NCI-H82 (cell line): ENCODE measurements at places on chromosomes 3 and 15.

- DNase-seq: no peak
Observed at GRCh38 chr15:36550650-36551049, 28.8 kb upstream of the CDIN1 start.

GRCh38 chr15:92906563-92907081 lies 6.5 kb downstream of the CHD2 start:
- no peak for DNase-seq

DNA sequence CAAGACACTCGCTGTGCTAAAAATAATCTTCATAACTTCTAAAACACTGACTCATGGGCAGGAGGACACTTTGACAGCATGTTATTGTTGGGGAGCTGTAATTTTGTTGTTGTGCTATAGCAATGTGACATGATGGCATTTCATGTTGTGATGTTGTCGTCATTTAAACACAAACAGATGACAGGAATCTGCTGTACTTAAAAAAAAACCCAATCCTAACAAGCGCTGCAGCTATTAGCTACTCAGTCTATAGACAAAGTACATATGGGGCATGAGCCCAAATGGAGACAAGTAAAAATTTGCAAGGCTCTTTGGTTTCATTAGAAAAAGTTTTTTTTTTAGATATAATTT lies 828 bp upstream of the ATOSA start:
- no peak for DNase-seq

GRCh38 chr15:99250494-99250856 lies 806 bp upstream of the LRRC28 start:
- no peak for DNase-seq

DNA sequence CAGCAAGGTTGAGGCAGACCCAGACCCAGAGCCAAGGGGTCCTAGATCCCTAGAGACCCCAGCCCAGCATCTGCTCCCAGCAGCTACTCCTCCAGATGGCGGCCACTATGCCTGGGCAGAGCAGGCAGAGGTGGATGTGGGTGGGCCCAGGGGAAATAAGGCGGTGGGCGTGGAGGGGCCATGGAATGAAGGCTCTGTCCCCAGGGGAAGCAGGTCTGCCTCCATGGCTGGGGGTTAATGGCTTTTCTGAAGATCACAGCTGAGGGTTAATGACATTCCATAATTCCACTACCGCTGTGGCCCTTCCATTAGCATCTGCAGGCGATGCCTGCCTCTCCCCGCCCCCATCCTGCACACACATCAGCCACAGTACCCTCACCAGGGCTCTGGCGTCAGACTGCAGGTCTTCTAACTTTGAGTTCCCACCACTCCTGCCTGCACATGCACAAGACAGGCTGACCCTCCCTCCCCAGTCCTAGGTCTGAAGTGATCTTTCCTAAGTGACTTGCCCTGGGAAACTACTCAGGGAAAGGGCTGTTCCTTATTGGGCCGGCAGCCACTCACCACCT lies 41.2 kb downstream of the CCDC33 start:
- DNase-seq: peak; percentile 34

- DNase-seq: no peak
Observed at GRCh38 chr3:190580417-190580816, 66.5 kb downstream of the IL1RAP start.

GRCh38 chr15:77475898-77476297 lies 55.2 kb downstream of the HMG20A start:
- peak; percentile 83 for DNase-seq

DNA sequence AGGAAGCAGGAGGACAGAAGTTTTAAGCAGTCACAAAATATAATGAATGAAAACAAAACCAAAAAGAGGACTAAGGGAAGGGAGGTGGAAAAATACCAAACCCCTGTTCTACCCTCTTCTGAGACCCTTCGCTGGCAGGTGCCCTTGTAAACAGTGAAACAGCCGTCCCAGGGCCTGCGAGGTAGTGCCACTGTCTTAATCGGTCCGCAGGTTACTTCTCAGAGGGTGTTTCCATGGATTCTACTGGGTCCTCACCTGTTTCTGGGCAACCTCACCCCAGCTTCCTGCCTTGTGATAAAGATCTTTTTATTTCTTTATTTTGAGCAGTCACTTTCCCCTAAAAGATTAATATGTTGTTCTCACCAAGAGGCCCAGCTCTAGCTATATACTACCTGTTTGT lies 65.3 kb downstream of the SLC30A4 start:
- DNase-seq: no peak

DNA sequence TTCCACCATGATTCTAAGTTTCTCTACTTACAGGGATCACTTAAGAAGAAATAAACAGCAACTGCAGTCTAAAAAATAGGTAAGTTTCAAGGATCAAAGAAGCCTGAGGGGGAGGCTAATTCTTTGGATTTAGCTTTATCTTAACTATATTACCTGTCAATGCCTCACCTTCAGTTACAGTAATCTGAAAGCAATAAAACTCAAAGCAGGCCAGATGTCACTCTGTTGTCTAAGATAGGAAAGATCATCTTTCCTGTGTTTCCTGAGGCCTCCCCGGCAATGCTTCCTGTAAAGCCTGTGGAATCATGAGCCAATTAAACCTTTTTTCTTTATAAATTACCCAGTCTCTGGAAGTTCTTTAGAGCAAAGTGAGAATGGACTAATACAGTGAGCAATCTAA lies 60.2 kb downstream of the NPTN start:
- peak; percentile 67 for DNase-seq

- DNase-seq: no peak
Observed at GRCh38 chr15:50873935-50874361, 34.5 kb upstream of the AP4E1 start.

- peak; percentile 23 for DNase-seq
Observed at GRCh38 chr3:129038121-129038855, 22.3 kb upstream of the GP9 start.

DNA sequence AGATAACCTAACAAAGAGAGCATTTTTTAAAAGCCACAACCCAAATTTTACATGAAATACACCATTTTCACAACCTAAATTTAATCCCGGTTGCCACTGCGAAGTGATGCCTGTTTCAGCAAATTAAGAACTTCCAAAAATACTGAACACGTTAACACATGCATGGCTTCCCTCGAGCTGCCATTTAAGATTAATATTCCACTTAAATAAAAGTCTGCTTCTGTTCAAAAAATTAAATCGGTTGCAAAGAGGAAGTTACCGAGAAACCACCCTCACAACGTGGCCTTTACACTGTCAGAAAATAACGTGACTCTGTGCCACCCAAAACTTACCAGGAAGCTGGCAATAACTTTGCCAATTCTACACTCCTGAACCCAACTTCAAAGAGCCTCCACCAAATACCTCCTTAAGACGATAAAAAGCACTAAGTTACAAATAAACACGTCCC lies 1.2 kb downstream of the TBL1XR1 start:
- peak; percentile 61 for DNase-seq

DNA sequence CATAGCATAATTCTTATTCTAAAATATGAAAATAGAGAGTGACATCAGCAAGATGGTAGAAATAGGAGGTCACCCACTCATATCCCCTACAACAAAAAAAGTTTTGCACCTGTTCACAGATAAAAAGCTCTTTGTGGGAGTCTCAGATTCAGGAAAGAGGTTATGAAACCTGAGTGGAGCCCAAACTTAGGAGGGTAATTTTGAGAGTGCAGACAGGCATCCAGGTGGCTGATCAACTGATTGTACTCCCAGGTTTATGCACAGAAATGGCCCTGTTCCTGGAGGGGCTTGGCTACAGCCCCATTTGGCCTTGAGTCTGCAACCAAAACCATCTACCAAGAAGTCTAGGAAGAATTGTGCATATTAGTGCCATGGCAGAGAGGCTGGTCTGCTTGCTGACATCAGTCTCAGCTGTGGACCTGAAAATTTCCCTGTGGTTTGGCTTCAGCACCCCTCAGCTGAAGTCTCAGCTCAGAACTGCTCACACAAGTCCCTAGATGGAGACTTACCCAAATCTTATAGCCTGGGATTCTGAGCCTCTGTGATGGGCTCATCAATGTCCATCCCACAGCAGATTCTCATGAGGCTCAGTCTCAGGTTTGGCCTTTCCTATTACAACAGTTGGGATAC lies 291.6 kb downstream of the IL20RB start:
- no peak for DNase-seq

DNA sequence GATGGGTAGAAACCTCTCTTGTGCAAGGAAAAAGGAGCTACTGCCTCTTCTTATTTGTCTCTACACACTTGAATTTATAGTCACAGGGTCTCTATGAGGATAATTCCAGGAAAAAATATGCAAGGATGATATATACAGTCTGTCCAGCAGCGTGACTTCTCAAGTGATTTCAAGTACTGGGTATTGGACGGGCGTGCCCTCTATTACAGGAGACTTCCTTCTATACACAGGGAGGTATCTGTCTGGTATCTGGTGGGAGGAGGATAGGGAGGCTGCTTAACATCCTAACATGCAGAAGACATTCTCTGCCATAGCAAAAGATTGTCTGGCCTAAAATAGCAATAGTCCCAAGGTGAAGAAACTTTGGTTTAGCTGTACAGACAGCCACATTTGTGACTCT lies 146.1 kb downstream of the TPRG1 start:
- DNase-seq: no peak

- DNase-seq: peak; percentile 89
Observed at GRCh38 chr15:82641129-82641798, 5.9 kb downstream of the CPEB1 start.

GRCh38 chr3:53709860-53710674 lies 136.2 kb downstream of the CHDH start:
- DNase-seq: peak; percentile 83

DNA sequence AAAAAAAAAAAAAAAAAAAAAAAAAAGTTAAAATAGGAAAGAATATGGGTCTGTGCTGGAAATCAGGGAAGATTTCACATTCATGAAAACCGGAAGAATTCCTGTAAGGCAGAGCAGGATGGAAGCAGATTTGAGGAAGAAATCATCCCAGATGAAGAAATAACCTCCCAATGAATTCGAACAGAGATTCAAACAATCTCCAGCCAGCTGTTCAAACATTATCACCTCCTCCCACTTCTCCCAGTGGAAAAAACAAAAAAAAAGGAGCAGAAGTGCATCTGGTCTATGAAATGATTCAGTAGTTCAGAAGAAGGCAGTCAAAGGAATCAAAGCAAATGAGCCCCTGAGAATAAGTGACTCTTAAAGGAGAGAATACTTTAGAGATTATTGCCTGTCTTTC lies 33.1 kb downstream of the CP start:
- no peak for DNase-seq

GRCh38 chr3:198030726-198031125 lies 70.7 kb downstream of the LMLN start:
- DNase-seq: no peak

DNA sequence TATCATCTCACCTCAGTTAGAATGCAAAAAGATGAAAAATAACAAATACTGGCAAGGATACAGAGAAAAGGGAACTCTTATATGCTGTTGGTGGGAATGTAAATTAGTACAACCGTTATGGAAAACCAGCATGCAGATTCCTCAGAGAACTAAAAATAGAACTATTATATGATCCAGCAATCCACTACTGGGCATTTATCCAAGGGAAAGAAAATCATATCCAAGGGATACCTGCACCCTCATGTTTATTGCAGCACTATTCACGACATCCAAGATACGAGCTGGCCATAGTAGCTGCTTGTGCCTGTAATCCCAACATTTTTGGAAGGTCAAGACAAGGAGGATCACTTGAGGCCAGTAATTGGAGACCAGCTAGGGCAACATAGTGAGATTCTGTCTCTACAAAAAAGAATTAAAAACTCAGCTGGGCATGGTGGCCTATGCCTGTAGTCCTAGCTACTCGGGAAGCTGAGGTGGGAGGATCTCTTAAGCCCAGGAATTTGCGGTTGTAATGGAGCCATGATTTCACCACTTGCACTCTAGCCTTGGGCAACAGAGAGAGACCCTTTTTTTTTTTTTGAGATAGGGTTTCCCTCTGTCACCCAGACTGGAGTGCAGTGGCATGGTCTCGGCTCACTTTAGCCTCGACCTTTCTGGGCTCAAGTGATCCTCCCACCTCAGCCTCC lies 26.6 kb downstream of the USP50 start:
- no peak for DNase-seq

DNA sequence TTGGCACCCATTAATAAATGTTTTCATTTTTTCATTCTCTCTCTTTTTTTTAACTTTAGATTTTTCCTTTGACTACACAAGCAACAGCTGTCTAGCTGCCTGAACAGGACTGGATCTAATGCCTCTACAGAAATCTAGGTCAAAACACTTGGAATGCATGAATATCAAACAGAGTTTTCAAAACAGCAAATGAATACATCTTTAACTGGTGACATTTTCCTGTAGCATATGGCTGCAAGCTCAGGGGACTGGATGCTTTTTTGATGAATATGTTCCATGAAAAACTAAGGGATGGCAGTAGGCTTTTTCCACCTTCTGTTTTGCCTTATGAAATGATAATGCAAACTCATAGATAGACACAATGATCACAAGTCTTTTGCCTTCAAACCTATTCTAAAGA lies 661.7 kb downstream of the MCTP2 start:
- no peak for DNase-seq

DNA sequence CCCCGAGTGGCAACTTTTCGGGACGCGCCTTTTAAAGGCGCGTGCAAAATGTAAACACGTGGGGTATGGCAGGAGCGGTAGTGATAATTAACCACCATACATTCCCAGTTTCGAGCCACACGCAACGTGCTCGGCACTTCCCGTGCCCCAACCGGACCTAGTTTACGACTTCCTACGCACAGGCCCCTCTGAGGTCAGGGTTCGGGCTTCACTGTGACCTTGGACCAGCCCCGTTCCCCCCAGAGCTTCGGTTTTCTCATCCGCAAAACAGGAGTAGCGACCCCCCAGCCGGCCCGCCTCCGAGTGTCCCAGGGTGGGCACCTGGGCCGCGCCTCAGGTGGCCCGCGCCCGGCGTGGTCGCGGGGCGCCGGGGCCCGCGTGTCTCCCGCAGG lies 451 bp downstream of the CHCHD4 start:
- DNase-seq: peak; percentile 62

- peak; percentile 32 for DNase-seq
Observed at GRCh38 chr3:72187131-72187530, 402.2 kb upstream of the PROK2 start.

DNA sequence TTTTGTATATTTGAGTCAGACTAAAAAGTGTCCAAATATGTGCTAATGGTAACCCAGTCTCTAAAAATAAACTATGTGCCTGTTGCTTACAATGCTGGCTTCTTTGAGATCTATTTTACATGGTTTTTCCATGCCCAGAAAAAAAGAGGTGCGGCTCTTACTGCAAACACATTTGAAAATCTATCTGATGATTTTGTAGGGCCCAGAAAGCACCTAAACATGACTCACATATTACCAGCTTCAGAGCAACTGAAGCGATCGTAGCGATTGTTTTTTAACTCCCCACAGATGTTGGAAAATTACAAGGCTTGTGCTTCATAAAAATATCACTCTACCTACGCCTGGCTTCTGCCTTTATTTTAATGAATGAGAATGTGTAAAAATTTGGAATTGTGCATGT lies 53.5 kb downstream of the SUCNR1 start:
- no peak for DNase-seq

- no peak for DNase-seq
Observed at GRCh38 chr3:73503781-73504180, 121.0 kb downstream of the PDZRN3 start.

DNA sequence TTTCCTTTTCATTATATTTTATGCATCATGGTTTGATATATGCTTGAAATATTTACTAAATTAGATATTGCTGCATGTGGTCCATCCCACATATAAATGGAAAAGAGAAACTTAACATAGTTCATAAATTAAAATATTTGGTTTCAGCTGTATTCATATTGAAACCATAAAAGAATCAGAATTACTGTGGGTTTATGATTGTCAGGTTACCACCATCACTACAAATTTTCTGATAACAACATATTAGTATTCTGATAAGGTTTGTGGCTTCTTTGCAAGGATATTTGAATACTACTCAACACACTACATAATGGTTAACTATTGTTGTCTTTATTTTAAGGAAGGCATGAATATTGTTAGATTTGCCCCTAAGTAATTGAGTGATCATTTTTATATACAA lies 235.5 kb downstream of the UBE2E2 start:
- DNase-seq: no peak
